SHP77 treated with DMSO at 0.1 percent for 48 hours (cell line): ENCODE measurements at places on chromosomes 3 and 15.

DNA sequence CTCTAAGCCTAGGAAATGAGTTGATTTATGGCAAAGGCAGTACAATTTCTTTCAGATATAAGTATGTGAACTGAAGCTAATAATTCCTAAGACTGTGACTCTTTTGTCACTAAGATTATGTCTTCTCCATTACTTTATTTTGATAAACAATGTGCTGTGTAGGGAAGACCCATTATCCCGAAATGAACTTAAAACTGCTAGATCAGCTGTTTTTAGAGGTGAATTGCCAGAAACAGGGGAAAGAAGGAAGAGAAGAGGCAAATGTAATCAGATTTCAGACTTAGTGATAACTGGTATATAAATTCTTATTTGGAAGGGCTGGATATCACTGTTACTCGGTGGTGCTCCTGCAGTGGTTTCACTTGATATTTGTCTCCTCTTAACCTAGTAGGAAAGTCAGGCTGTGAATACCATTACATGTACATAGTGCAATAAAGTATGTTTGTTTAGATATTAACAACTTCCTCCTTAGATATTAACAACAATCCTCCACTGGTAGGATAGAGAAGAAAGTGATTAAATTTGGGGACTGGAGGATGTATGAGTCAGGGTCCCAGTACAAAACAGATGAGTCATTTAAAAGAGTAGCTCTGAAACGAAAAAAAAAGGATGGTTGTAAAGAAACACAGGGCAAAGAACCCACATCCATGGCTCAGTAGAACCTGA, 338.5 kb upstream of the KCNH8 start:
- DNase-seq, result no peak

- DNase-seq, result no peak
Measured at GRCh38 chr15:40389824-40390595, 7.5 kb downstream of the KNSTRN start.

GRCh38 chr3:19093084-19093483, 55.2 kb upstream of the KCNH8 start:
- DNase-seq, result no peak

GRCh38 chr3:122307976-122308375, 17.1 kb upstream of the CSTA start:
- no peak for DNase-seq

DNA sequence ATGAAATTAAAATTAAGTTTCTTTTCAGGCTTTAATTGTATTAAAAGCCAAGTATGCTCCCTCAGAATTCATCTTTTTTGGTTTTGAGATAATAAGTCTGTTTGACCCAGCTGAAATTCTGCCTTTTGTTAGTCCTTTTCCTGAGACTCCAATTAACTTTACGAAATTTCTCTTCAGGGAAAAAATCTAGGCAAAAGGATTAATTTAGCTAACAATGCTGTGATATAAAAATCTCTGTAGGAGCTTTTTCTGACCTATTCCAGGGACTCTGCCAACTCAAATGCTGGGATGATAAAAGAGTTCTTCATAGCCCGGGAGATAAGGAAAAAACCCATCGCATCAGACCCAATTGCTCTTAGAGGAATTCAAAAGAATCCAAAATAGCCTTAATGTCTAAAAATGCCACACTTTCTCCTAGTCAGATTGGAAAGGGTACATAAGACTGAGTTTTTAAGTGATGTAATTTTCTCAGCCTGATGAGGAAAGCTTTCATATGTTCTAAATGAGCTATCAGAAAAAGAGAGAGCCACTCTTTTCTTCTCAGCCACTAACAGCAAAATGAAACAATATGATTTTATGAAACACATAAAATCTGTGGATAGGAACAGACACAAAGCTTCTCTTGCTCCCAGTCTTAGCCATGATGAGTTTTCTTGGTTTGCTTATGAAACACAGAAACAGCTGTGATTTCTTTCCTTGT, 405.1 kb downstream of the ROBO1 start:
- DNase-seq, result no peak

GRCh38 chr3:188090620-188091309, 63.2 kb upstream of the LPP start:
- peak; percentile 12 for DNase-seq

GRCh38 chr3:124353691-124354090, 361.8 kb upstream of the ROPN1 start:
- no peak for DNase-seq

DNA sequence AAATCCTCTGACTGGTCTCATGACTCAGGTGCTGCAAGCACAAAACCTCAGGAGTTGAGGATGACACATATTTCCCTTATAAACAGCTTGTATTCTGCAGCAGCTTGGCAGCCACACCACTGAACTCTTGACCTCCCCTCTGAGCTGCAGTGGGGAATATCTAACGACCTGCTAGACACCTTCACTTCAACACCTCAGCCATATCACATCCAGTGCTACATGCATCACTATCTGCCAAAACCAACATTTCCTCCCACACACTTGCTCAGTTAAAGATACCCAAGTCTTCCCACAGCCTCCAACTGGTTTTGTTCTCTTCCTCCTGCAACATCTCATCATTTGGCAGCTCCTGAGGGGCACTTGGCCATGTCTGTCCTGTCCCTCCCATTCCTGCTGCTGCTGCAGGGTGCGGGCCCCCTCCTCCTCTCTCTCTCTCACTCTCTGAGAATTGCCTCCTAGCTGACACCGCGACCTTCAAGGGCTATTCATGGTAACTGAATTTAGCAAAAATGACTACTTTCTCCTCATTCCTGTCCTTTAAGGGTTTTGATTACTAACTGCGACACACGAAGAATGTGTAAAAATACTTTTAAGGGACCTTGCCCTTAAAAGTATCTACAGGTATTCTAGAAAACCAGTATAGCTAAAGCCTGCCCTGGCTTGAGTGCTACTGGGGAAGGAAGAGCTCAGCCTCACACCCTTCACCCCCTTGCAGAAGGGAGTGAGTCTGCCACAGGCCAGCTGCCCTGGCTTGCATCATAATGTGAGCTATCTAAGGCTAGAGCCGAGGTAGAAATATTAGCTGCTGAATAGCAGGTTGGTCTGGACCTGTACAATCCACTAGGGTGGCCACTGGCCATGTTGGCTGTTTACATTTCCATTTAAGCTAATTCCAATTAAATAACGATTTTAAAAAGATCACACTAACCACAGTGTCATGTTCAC, 5.0 kb upstream of the CCR9 start:
- no peak for DNase-seq

DNA sequence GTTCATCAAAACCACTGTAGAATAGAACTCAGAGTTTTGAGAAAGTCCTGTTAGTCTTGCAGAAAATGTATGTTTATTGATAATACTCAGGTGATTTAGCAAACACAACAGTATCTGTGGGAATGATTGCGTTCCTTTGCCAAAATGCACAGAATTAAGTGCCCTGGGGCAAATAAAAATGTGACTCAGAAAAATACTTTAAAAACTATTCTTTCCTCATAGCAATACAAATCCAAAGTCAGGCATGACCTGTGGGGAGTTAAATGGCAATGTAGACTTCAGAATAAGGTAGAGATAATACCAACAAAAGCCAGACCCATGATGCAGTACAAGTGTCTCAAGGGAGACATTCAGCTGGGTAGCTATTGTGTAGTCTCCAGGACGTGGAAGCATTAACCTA, 72.3 kb upstream of the SNTN start:
- no peak for DNase-seq

DNA sequence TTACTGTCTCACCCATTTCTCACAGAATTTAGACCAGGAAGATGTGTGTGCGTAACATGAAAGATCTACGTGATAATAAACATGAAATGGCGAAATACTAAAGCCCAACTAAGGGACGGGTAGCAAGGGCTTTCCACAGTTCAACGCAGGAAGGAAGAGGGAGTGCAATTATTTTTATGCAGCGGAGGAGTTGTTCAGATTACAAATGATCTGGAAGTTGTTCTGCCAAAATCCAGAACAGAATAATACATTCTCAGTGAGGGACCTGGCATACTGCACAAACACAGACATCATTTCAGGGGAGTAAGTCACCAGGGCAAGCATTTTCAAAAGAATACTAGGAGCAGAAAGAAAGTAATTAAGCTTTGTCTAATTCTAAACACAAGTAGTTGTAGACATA, 133.6 kb upstream of the RAP2B start:
- no peak for DNase-seq

DNA sequence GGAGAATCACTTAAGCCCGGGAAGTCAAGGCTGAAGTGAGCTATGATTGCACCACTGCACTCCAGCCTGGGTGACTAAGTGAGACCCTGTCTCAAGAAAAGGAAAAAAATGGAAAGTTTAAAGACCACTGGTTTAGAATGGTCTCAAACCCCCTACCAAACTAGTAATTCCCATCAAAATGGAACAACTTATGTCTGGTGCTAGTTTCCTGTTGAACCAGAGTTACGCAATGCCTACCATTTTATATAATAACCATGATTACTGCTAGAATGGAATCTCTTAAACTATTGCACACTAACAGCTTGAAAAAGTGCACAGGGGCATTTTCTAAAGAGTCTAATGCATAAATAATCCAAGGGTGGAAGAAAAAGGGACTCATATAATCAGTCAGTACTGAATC, 43.6 kb downstream of the DMXL2 start:
- no peak for DNase-seq

- DNase-seq, result no peak
Measured at GRCh38 chr3:22893101-22893500, 310.0 kb upstream of the UBE2E2 start.

DNA sequence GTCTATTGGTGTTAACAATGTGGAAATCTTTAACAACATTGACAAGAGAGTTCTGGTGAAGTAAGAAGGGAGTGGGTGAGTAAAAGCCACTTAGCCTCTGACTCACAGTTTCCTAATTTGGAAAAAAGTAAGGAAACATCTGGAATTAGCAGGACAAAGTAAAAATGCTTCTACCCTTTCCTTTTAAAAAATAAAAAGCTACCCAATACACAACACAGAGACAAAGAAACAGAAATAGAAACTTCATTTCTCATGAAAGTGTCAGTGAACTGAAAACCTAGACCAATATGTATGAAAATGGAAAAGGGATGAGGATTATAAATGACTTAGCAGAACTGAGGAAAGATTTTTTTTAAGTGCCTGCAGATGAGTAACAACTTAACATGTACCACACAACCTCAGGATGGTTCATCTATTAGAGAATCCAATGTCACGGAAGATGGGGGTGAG, 65.4 kb downstream of the SSR3 start:
- DNase-seq, result no peak

DNA sequence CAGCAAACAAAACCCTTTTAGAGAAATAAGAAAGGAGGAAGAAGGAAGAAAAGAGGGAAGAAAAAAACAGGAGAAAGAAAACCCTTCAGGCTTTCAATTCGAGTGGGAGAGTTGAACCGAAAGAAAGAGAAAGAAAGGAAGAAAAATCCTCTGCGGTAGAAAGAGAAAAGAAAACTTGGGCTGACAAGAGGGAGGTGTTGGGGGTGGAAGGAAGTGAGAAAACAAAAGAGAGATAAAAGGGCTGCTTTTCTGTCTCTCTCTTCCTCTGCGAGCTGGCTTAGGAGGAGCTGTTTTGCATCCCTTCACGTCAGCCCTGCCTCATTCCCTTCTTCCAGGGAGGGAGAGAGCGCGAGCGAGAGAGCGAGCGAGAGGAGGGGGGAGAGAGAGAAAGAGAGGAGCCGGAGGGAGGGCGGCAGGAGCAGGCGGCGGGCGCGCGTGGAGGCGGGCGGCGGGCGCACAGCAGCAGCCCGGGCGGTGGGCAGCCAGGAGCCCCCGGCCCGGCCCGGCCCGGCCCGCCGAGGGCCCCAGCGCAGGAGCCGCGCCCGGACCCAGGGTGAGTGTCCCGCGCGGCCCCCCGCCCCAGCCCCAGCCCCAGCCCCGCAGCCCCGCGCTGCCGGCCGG, at the start of gene ZNF710:
Gene ZNF710, plus strand, starts transcription at position 263 of the 621 bp plus-strand sequence. CDS start 65,814 bp downstream, outside the sequence.
- no peak for DNase-seq

DNA sequence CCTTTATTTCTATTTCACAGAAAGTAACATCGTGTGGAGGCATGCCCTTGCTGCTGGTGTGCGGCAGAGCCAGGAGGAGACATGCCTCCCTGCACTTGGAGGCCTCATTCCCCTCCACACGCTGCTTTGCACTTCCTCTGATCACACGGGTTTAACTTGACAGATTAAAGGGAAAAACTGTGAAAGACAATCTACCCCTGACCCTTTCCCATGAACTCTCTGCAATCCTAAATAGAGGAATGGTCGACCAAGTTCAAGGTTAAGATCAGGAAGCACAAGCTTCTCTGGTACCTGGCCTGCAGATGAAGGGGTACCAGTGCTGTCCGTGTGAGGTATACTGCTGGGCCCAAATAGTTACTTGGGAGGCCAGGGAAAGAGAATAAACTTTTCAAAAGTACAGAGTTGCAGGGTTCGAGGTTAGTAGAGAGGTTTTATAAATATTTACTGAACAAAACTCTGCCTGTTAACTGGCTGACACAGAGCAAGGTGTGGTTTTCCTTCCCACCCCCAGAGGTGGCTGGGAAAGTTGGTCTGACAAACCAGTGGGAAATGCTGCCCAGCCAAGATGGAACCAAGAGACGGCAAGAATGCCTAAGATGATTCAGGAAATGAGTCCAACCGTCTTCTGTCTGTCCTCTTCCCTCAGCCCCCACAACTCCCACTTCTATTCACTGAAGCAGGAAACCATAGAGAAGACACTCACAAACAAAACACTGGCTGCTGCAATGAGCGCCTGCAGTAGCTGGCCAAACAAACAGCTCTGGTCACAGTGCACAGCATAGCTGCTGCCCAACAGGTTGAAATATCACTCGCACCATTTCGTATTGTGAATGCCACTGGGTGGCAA, 79.6 kb downstream of the IGF2BP2 start:
- DNase-seq, result no peak

GRCh38 chr15:61047783-61048182, 181.3 kb downstream of the RORA start:
- no peak for DNase-seq

DNA sequence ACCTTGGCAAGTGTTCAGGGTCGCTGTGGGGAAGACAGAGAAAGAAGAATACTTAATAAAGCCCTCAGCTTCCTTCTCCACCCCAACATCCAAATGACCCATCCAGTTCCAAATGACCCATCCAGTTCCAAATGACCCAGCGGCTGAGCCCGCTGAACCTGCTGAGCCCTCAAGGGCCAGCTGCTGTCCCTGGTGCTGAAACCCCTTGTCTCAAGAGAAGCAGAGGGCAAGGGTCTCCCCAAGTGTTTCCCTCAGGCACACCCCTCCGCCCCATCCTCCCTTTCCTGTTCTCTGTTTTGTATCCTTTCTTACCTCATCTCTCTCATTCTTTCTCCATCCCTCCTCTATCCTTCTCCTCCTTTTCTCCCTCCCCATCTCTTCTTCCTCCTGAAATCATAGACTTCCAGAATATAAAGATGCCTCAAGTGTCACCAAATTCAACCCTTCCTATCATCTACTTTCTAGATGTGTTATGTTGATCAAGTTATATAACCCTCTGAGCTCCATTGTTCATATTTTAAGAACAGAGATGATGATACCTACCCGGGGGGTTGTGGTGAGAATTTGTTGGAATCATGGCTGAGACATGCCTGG, 29.0 kb downstream of the CCDC33 start:
- DNase-seq, result no peak
